ENCODE measurements at places on chromosomes 3 and 15.

DNA sequence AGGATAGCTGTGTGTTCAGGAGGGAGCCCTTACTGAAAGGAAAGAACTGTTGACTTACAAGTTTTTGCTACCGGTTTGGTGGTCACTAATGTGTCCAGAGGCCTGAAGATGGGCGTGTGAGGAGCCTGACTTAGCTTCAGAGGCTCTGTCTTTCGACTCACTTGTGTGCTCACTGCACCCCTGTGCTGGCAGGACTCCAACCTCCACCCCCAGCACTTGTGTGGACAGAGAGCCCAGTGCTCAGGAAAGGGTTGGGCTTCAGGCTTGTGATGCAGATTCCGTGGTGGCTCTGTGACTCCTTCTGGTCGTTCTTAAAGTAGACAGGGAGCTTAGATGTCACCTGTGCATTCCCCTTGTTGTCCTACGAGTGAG, 100.9 kb downstream of the PGPEP1L start:
- DNase-seq: no peak

GRCh38 chr3:144128108-144128892, 156.7 kb downstream of the DIPK2A start:
- no peak for DNase-seq

GRCh38 chr3:157356541-157356940, 80.1 kb upstream of the PTX3 start:
- no peak for DNase-seq

DNA sequence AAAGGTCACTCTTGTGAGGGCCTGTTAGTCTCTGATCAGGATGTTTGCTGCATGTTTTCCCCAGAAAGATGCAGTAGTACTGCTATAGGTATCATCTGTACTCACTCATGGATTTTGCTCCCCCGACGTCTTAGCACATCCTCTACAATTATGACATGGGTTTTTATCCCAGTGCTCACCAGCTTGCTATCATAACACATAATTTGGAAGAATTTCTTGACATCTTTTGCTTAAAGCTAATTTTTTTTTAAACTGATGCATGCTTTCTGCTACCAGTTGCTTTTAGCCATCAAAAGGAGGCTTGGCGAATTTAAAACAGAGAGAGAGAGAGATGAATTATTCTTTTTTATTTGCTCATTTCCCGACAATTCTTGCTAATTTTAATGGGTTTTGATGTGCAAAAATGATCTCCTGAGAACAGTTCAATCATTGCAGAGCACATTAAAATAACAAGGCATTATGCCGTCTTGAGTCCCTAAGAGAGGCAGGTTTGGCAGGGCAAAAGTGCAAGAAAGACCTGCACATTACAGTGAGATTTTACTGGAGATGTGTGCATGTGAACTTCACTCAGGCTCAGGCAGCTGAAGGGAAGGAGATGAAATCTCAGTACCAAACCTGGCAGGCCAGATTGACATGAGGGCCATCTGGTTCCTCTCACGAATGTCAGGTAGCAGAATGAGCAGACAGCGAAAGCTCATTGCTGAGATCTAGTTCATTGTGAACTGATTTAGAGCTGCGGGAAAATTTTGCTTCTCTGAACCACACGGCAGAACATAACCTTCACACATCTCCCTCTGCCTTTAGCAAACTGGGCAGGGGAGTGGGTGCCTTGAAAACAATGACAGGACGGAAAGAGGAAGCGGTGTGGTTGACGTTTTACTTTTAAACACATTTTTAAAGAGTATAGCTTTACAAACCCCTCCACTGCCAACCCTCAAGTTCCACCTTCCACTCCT, 25.9 kb upstream of the GOLGA8B start:
- no peak for DNase-seq

DNA sequence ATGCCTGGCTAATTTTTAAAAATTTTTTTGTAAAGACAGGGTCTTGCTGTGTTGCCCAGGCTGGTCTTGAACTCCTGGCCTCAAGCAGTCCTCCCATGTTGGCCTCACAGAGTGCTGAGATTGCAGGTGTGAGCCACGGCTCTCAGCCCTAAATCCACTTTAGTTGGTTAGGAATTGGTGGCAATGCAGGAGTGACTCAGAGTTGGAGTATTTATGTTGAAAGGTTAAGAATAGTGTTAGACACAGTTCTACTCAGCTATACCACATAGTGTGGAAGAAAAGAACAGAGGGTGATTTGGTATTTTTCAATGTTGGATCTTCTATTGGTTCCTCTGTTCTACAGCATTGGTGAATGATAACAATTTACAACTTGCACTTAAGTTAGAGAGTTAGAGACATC, 7.6 kb downstream of the ZNF639 start:
- DNase-seq: no peak

Measured in stimulated activated naive CD4-positive, alpha-beta T cell (primary cell).